Astrocyte (in vitro differentiated cells and primary cell): ENCODE measurements at places on chromosomes 4 and X. TPM values are rescaled to one million over a fixed set of nuclear protein-coding genes. Genes with fewer than 3 reads are reported as not detected.
A peak's percentile ranks its signal among the peaks of the same experiment; 100 is the strongest.

GRCh38 chr4:54102531-54103106 is 2.7 kb downstream of the GSX2 start:
- DNase-seq, result no peak

GRCh38 chr4:139762720-139763119 is 97.1 kb downstream of the MGST2 start:
- no peak for DNase-seq

DNA sequence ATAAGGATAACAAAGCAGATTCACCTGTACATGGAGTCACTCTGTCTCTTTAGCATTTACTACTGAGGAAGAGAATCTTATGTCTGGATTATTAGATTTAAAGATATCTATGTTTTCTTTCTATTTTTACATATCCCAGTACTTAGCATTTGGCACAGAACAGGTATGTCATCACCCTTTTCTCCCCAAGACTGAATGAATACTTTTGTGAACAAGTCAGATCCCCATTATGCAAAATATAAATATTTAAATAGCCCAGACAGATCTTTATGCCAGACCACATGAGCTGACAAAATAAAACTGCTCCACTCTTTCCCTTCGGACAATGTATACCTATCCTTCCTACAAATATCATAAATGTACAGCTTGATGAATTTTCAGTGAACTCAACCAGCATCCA is 94.5 kb downstream of the CASK start:
- peak; percentile 42 for DNase-seq

GRCh38 chr4:45188501-45188900 is 462.1 kb upstream of the GNPDA2 start:
- DNase-seq, result no peak

TNIP3 gene
- 0.14 TPM in 1 of 2 replicates, not detected in the other for total RNA-seq
